ENCODE measurements at places on chromosomes 6 and 20.
A peak's percentile ranks its signal among the peaks of the same experiment; 100 is the strongest.

DNA sequence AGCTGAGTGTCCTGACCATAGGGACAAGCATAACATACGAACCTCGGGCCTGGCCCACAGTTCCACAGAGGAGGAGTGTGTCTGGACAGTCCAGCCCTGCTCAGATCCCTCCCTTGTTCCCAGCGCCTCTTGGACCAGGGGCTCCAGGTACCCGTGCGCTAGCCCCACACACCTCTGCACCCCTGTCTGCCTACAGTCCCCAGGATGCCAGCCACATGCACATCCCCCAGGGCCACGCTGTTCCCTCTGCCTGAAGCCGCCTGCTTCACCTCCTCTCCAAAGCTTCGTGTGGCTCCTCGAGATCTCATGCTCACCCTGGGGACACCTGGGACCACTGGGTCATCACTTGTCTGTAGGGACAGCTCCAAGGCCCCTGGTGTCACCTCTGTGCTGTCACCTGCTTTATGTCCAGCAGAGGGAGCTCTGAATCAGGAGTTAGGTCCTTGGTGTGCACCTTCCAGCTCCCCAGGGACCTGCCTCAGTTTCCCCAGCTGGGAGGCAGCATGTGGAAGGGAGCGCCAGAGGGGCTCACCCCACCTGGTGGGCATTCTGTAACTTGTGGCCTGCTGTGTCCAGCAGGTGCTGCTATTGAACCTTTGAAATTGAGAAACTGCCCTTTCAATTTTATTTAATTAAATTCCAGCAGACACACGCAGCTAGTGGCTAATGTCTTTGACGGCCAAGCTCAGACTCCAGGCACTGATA is 7.3 kb upstream of the YTHDF1 start:
- peak; percentile 17 for DNase-seq

GRCh38 chr6:76057469-76057868 is 15.0 kb downstream of the IMPG1 start:
- no peak for DNase-seq

GRCh38 chr20:43306837-43307236 is 117.1 kb upstream of the PTPRT start:
- DNase-seq, result no peak

- no peak for DNase-seq
Observed at GRCh38 chr6:140897349-140897748, 1235.4 kb upstream of the GJE1 start.

DNA sequence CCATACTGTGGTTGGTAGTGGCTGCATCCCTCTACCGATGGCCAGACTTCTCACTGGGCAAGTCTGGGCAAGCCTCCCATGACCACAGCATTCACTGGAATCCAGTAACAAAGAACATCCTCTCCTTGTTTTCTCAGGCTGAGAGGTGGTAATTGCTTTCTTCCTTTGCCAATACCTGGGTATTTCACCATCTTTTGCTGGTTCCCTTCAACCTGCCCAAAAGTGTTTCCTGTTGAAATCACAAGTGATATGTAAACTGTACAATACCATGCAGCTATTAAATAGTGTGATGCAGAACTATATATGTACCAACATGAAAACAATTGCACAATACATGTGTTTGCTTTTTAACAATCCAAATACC is at the start of gene PTCHD4:
Gene PTCHD4 (minus strand): TSS at position 55 of the 364 bp plus-strand sequence. CDS start 42,240 bp downstream, outside the sequence.
- no peak for DNase-seq

- no peak for DNase-seq
Observed at GRCh38 chr6:54448617-54449016, 140.4 kb downstream of the TINAG start.
